ENCODE measurements at places on chromosomes 3 and 15. TPM values are rescaled to one million over a fixed set of nuclear protein-coding genes. Genes with fewer than 3 reads are reported as not detected.

The SI gene
- not detected for total RNA-seq

The LOXL1 gene
- 12.3 TPM for total RNA-seq

The CHD2 gene
- 87.6 TPM for total RNA-seq

The KNSTRN gene
- total RNA-seq, result 73.4 TPM

Data from WTC11 (cell line).